ENCODE measurements at places on chromosomes 11 and 22.

- peak; percentile 69 for DNase-seq
These were observed 8.5 kb upstream of the CHRDL2 start for GRCh38 chr11:74739546-74740270.

- no peak for DNase-seq
These were observed 612.8 kb downstream of the INSC start for GRCh38 chr11:15727520-15727914.

- peak; percentile 12 for DNase-seq
These were observed 449.3 kb downstream of the OPCML start for GRCh38 chr11:133082841-133083488.

- DNase-seq: no peak
These were observed 414.8 kb downstream of the BUD13 start for GRCh38 chr11:116357784-116358544.

GRCh38 chr11:61061081-61061826 lies 41.0 kb upstream of the CD5 start:
- DNase-seq: no peak

- peak; percentile 40 for DNase-seq
These were observed 81.9 kb downstream of the MN1 start for GRCh38 chr22:27719535-27720227.

- no peak for DNase-seq
These were observed 5.7 kb downstream of the EIF3L start for GRCh38 chr22:37854946-37855345.

DNA sequence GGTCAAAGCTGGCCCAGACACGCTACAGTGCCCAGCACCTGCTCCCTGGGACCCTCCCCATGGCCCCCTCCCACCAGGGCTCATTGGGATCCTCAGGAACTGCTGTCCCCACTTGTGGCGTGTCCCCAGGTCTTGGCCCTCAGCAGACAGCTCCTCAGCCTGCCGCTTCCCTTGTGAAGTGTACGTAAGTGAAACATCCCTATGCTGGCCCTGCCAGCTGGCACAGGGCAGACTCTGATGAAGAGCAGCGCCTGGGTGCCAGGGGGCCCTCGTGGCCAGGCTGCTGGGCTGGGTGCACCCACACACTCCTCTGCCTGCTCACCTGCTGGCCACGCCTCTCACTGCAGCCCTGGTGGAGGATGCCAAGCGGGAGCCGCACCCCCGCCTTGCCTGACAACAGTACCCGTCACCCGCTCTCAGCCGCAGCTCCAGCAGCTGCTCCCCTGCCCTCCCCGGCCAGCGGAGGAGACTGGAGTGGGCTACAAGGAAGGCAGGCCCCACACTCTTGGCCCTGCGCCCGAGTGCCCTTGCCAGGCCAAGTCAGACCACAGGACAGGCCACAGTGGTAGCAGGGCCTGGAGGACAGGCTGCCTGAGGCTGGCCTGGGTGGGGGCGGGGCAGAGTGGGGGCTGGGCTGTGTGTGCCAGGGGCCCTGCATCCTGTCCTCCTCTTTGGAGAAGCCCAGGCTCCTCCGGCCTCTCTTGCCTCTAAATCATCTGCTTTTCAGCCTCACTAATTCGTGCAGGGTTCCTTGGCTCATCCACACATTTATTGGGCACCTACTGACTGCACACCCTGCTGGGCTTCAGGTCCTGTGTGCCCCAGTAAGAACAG lies 39.5 kb downstream of the IGF2 start:
- no peak for DNase-seq

- DNase-seq: no peak
These were observed 58.6 kb downstream of the MPPED2 start for GRCh38 chr11:30527566-30527965.

DNA sequence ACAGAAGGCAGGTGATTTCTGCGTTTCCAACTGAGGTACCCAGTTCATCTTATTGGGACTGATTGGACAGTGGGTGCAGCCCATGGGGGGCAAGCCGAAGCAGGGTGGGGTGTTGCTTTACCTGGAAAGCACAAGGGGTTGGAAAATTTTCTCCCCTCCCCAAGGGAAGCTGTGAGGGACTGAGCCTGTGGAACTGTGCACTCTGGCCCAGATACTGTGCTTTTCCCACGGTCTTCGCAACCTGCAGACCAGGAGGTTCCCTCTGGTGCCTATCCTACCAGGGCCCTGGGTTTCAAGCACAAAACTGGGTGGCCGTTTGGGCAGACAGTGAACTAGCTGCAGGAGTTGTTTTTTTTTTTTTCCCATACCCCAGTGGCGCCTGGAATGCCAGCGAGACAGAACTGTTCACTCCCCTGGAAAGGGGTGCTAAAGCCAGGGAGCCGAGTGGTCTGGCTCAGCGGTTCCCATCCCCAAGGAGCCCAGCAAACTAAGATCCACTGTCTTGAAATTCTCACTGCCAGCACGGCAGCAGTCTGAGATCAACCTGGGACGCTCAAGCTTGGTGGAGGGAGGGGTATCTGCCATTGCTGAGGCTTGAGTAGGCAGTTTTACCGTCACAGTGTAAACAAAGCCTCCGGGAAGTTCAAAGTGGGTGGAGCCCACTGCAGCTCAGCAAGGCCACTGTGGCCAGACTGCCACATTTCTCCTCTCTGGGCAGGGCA lies 97.2 kb downstream of the JRKL start:
- DNase-seq: peak; percentile 84

- no peak for DNase-seq
These were observed 10.3 kb downstream of the TNNT3 start for GRCh38 chr11:1929621-1930461.

DNA sequence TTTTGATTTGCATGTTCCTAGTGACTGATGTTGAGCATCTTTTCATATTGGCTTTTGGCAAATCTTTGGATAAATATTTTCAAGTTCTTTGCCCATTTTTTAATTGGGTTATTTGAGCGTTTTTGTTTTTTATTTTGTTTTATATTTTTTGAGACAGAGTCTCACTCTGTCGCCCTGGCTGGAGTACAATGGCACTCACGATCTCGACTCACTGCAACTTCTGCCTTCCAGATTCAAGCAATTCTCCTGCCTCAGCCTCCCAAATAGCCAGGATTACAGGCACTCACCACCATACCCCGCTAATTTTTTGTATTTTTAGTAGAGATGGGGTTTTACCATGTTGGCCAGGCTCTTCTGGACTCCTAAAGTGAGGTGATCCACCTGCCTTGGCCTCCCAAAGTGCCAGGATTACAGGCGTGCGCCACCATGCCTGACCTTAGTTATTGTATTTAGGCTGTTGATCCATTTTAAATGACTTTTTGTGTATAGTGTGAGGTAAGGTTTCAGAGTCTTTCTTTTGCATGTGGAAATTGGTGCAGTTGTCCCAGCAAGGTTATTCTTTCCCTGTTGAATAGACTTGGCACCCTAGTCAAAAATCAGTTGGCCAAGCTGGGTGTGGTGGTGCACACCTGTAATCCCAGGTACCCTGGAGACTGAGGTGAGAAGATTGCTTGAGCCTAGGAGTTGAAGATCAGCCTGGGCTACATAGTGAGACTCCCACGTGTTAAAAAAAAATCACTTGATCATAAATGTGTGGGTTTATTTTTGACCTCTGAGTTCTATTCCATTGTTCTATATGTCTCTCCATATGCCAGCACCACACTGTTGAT lies 23.7 kb upstream of the AIFM3 start:
- no peak for DNase-seq

GRCh38 chr11:23556163-23556750 lies 696.0 kb upstream of the CCDC179 start:
- no peak for DNase-seq

GRCh38 chr11:106329273-106330018 lies 252.0 kb downstream of the AASDHPPT start:
- no peak for DNase-seq

- no peak for DNase-seq
These were observed 18.1 kb upstream of the MRTFA start for GRCh38 chr22:40654522-40655167.

GRCh38 chr11:61574611-61575010 lies 6.3 kb downstream of the SYT7 start:
- no peak for DNase-seq

GRCh38 chr11:122345586-122345985 lies 229.6 kb upstream of the BLID start:
- no peak for DNase-seq

- DNase-seq: no peak
These were observed 116.2 kb downstream of the ETS1 start for GRCh38 chr11:128471138-128471661.

DNA sequence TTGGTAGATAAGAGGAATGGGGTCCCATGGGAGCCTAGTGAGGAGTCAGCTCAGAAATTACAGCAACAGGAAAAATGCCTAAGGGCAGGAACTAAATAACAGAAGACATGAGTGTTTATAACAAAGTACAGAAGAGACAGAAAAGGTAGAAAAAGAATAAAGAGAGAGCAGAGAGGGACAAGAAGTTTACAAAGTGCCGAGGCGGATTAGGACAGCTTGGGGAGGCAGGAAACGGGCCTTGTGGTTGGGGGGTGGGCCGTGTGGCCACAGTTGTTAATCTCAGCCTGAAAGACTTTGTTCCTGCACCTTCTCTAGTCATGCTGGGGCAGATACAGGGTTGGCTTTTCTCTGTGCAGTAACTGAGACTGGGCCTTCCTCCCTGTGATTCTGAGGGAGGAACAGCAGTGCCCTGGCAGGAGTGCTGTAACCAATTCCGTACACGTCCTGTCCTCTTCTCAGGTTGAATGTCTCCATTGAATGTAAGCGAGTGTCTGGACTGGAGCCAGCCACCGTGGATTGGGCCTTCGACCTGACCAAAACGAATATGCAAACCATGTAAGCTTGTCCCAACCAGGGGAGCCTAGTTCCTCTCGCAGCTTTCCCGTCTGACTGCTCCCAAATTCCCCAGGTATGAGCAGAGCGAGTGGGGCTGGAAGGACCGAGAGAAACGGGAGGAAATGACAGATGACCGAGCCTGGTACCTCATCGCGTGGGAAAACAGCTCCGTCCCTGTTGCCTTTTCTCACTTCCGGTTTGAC lies 13.2 kb downstream of the NAA40 start:
- no peak for DNase-seq

DNA sequence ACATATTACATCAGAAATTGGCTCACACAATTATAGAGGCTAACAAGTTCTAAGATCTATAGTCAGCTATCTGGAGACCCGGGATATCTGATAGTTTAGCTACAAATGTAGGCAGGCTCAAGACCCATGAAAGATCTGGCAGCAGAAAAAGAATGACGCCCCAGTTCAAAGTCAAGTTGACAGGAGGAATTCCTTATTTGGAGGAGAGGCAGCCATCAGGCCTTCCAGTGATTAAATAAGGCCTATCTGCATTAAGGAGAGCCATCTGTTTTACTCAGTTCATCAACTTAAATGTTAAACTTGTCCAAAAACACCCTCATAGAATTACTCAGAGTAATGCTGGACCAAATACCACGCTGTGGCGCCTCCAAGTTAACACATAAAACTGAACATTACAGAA lies 1402.6 kb downstream of the FAM181B start:
- no peak for DNase-seq

DNA sequence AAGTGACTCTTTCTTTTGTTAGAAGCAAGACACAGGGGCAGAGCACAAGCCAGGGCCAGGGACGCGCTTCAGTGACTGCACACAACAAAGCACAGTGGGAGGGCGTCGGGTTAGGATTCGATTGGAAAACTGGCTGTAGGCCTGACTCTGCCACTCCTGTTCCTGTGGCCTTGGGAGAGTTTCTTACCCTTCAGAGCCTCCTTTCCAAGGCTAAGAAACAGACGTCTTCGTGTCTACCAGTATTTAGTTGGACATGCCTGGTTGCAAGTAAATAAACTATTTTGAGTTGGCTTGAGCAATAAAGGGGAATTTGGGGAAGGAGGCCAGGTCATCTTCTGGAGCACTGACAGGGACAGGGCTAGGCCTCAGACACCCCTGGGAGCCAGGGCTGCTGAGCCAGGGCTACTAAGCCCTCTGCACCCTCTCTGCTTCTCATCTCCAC lies 549.1 kb downstream of the INSC start:
- DNase-seq: no peak

DNA sequence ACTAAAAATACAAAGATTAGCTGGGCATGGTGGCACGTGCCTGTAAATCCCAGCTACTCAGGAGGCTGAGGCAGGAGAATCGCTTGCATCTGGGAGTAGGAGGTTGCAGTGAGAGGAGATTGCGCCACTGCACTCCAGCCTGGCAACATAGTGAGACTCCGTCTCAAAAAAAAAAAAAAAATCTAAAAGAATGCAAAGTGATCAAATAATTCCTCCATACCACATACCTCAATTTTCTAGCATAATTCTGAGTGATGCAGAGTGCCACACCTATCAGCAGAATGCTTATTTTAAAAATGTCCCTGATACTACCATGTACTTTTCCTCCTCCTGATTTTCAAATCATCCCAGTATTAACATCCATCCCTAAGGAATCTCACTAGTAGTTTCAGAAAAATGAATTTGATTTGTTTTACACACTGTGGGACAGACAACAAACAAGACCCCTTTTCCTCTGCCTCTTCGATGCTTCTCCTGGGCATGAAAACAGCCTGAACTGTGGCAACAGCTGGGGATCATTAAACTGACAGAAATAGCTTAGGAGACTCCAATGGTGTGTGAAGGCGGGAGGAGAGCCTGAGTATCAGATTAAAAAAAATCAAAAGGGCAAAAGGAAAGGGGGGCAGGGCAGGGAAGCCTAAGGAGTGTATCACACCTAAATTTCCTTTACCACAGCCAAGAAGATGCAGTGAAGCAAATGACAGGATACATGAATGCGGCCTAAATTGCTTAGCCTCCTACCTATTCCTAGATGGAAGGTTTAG lies 114.7 kb downstream of the SGSM3 start:
- DNase-seq: no peak

GRCh38 chr22:50577697-50577986 lies 585 bp downstream of the CPT1B start:
- DNase-seq: no peak

GRCh38 chr11:42827845-42828244 lies 484.0 kb upstream of the API5 start:
- DNase-seq: no peak

DNA sequence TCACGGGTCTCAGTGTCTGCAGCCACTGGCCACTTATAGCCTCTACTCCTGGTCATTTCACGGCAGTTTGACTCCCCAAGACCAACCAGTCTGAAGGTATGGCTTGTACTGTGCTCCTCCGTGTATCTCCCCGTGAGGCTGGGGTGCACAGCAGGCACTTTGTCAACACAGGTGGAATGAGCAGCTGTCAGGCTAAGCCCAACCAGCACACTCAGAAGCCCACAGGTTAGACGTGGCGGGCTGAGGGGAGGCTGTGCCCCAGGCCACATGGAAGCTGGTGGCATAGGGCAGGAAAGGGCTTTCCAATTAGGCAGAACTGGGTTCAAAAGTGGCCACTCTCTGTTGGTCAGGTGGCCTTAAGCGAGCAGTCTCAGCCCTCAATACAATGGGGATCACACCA lies 7.0 kb downstream of the TP53I11 start:
- no peak for DNase-seq

DNA sequence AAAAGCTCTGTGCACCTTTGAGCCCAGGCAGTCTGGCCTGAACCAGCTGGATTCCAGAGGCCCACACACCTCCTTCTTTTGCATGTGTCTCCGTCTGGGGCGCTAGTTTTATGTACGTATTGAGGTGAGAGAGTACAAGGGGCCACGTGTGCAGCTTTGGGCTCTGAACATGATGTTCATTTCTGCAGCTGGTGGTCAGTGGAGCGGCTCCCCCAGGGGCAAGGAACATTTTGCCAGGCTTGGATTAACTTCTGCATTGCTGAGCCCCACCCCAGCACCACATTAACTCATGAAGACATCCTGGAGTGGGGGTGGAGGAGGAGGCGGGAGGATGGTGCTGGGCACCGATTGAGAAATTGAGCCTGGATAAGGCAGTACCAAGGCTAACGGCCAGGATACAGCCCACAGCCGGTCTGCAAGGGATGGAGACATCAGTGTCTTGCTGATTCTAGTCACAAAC lies 13.8 kb downstream of the USP2 start:
- DNase-seq: no peak

GRCh38 chr11:46633291-46634217 lies 16.2 kb downstream of the ATG13 start:
- DNase-seq: peak; percentile 49
